ENCODE measurements at places on chromosomes 3 and 15.

DNA sequence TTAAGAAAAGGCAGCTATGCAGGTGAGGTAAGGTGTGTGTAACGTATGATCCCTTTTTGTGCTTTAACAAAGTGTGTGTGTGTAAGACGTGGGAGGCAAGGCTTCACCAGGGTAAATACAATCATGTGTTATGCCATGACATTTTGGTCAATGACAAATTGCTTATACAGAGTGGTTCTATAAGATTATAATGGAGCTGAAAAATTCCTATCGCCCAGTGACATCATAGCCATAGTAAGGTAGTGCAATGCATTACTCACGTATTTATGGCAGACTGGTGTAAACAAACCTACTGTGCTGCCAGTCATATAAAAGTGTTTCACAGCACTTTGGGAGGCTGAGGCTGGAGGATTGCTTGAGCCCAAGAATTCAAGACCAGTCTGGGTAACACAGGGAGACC lies 60.2 kb upstream of the LCTL start:
- DNase-seq, result no peak

DNA sequence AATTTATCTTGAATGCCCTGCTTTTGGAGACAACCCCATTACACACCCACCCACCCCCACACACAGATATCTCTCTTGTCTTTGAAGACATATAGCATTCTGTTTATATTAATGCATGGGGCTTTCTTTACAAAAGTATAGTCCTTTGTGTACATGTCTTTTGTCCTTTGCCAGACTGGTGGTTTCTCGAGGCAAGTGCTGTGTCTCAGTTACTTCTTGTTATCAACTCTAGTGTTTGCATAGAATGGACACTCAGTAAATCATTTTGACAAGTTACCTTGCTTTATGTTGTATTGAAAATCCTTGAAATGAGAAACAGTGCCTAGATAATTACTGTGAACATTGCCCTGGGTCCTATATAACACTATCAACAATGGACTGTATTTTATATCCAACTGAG lies 33.9 kb downstream of the KBTBD8 start:
- DNase-seq, result no peak

DNA sequence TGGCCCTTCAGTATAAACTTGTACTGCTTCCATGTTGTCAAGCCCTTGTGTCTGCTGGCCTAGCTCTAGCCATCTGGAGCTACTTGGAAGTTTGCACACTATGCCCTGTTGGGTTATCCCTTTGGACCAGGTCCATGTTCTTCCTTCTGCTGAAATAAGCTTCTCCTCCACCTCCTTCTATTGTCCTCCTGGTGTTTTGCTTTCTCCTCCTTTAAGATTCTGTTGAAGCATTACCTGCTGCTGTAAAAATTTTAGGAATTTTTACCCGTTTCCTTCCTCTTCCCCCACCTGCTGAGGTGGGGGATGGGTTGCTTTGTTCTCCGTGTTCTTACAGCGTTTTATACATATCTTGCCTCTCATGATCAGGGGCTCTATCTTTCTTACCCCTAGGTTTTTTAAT lies 51.7 kb downstream of the SH3GL3 start:
- DNase-seq, result no peak

- DNase-seq, result no peak
Measured at GRCh38 chr3:126857928-126858327, 125.0 kb upstream of the PLXNA1 start.

- DNase-seq, result no peak
Measured at GRCh38 chr3:42562047-42562907, 19.5 kb downstream of the SEC22C start.

All from NCI-H774 (cell line).